ENCODE measurements at places on chromosomes 1 and 21.

DNA sequence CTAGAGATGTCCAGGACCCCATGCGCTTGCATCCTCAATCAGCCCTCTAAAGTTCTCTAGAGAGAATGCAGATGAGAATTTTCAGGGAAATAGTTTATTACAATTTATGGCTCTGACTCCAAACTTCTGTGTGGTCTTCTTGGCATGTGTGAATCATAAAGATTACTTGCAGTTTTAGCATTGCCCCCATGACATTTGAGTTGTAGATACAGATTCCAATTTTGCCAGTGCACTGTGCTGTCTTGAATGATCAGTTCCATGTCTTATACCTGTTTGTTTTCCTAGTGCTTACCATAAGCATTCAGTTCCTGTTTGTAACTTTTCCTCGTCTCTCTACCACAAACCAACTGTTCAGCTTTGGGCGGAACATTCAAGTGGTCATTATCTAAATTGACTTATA is 4.8 kb downstream of the KRTAP21-3 start:
- no peak for DNase-seq

- DNase-seq = peak; percentile 67
Observed at GRCh38 chr1:54480525-54480848, 67.5 kb upstream of the ACOT11 start.

GRCh38 chr21:38930066-38930465 is 124.3 kb downstream of the ETS2 start:
- no peak for DNase-seq

GRCh38 chr1:118842452-118843201 is 145.5 kb downstream of the TBX15 start:
- peak; percentile 80 for DNase-seq

DNA sequence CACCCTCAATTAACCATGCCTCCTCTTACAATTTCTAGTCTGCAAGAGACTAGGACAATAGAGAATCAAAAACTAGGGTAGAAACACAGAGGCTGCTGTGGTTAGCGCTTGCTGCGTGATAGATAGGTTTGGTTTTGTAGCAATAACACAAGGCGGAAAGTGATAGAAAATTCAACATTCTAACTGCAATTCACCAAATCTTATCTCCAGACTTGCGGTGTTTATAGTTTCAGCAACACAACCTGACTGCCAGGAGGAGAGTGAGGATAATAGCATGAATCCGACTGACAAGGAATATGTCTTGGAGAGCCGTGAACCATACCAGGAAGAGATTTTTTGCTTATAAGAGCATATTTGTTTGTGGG is 30.7 kb upstream of the IFNAR2 start:
- no peak for DNase-seq

DNA sequence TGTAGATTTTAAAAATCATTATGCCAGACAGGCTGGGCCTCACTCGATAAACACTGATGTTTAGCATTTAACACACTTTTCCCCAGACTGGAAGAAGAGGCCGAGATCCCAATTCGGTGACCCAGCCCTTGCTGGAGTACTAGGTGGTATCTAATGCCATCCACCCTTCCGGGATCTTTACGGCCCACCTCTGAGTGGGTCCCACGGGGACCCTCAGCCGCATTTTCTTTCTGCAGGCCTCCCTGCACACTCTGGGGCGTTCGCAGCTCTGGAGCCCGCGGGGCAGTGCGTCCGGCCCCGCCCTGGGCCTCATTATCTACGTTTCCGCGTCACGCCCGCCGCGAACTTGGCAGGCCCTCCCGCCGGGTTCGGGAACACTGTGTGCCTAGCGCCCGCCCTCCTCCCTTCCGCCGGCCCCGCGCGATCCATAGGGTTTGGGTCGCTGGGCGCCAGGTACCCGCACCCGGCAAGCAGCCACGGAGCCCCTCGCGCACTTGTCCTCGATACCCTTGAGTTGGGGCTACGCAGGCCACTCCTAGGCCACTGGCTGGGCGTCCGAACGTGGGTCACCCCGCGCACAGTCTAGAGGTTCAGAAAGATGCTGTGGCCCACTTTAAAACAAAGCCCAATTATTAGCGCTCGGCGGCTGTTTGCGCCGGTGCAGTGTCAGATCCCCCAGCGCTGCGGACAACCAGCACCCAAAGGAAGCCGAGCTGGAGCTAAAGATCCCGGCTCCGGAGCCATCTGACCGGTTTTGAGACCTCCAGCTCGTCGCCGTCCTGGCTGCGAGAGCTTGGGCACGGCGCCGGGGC is 950 bp upstream of the EVA1C start:
- DNase-seq = peak; percentile 66

DNA sequence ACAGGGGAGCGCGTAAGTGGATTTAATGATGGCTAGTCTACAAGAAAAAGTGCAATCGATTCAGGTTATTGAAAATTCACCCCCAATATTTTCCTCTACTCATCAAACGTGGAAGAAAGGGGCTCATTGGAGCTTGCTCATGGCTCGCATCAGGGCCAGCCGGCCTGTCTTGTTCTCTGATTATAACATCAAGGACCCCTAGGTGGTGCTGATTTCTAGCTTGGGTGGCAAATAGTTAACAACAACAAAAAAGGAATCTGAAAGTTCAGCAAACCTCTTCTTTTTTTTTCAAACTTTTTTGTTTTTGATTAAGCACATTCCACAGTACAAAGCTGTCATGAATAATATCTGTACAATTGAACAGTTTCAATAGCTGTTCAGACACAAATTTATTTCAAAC is 35.8 kb upstream of the SOD1 start:
- DNase-seq = no peak

- no peak for DNase-seq
Observed at GRCh38 chr21:41507521-41508414, at the start of gene TMPRSS2. TSS of gene TMPRSS2 (minus strand) at chr21:41508158. CDS start at chr21:41498133, 10,025 bp downstream.

GRCh38 chr1:31753707-31754349 is 10.3 kb downstream of the ADGRB2 start:
- DNase-seq = peak; percentile 70

DNA sequence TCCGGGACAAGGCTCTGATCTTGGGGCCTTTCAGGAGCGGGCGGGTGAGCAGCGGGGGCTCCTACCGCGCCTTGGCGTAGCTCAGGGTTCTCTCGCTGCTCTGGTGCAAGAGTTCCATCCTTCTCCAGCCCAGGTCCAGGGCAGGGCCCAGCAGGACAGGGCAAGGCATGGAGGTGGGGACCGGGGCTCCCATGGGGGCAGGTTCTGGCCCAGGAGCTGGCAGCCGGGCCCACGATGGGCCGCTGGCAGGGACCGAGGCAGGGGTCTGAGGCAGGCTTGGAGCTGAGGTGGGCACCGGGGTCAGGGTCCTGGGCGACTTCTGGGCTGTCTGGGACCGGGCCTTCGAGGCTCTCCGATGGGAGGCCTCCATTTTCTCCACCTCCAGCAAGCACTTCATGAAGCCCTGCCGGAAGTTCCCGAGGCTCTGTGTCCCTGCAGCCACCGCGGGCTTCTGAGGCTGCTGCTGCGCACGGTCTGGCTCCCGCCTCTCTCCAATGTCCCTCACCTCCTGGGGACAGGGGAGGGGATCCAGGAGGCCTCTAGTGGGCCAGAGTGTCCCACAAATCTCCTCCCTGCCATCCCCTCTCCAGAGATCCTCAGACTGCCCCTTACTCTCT is 27.6 kb downstream of the SPATA21 start:
- no peak for DNase-seq

- no peak for DNase-seq
Observed at GRCh38 chr1:174713796-174714195, 266.0 kb downstream of the GPR52 start.
